HepG2 (cell line): ENCODE measurements at places on chromosomes 2 and 18.
A peak's percentile ranks its signal among the peaks of the same experiment; 100 is the strongest.

DNA sequence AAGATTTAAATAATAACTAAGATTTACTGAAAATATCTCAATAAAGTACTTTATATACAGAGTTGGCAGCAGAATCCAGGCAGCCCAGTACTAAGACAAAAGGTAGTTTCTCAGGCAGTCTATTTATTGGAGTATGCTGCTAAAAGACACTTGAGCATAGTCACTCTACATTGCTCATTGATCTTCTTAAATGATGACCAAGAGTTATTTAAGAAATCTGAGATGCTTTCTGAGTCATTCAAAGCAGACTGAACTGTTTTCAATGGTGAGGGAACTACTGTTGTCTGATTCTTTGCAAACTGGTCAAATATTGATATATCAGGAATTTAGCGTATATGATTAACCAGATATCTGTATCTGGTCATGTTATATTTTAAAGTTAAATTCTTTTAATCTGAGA is 133.6 kb downstream of the PHLPP1 start:
- no peak for DNase-seq

DNA sequence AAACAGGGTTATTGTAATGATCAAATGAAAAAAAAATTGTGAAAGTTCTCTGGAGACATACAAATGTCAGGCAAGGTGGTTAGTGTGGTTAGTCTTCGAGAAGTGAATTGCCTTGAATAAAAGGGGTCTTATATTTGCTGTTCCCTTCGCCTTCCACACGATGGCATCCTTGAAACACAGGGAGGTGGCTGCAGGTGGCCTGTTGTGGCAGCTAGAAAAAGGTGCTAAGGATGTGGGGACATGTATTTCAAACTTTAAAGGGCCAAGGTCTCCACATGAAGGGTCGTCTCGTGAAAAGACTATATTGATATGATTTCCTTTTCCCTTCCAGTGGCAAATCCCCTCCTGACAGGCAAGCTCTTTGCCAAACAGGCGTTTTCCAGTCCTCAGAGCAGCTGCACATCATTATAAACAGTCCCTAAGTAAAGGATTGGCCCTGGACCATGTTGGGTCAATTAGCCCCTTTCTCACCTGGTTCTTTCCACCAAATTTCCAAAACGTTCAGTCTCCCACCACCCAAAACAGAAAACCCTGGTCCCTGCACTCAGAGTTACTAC is 68.5 kb downstream of the COPS8 start:
- DNase-seq: peak; percentile 53

- peak; percentile 76 for DNase-seq
These were observed 54.1 kb downstream of the ATP8B1 start for GRCh38 chr18:57748770-57749603.

GRCh38 chr2:28048341-28048740 is 157.8 kb downstream of the BABAM2 start:
- no peak for DNase-seq

- no peak for DNase-seq
These were observed 280.6 kb downstream of the PTGR3 start for GRCh38 chr18:74928194-74928968.

GRCh38 chr2:75135776-75136400 is 63.4 kb downstream of the TACR1 start:
- DNase-seq: no peak

DNA sequence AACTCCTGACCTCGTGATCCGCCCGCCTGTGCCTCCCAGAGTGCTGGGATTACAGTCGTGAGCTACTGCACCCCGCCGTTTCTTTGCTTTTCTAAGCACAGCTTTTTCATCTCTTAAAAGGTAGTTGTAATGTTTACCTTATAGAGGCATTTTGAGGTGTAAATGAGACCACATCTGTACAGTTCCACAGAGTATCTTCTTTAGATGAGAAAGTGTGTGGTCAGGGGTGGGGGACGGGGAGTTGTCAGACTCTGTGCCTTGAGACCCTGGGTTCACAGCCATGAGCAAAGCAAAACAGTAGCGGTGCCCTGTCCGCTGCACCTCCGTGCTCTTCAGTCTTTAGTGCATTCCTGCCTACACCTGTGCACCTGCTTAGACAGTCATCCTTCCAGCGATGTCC is 251.6 kb downstream of the ZNF407 start:
- no peak for DNase-seq

DNA sequence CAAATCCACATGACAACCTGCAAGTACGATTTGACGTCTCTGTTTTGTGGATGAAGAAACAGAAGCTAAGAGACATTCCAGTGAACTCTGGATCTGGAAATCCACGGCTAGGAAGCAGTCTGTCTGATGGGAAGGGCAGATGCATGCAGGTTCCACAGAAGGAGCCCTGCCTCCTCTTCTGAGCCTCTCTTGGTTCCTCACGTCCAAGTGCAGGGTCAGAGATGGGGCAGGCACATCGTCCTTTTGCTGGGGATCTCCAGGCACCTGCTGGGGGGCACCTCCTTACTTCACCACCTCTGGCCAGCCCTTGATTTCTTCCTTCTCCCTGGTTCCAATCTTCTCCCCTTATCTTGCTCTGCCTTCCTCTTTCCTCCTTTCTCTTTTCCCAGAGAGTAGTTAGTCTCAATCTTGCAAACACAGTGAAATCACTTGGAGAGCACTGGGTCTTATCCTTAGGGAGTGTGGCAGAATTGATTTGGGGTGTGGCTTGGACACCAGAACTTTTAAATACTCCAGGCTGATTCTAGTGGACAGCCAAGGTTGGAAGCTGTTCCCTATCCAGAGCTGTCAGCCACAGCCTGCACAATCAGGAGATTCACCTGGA is 137.8 kb downstream of the BCL2 start:
- no peak for DNase-seq

DNA sequence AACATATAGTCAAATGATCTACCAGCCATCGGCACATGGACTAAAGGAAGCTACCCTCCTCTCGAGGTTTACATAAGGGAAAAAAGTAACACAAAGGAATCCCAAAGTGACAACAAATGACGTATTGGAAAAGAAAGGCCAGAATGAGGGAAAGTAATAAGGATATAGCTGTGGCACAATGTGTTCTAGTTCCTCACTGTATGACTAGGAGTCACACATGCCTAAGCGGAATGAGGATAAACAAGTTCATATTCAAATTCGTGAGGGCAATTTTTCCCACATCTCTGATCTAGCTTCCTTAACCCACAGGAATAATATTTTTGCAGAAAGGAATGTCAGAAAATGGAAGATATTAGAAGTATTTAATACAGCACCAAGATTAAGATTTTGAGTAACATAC is 162.3 kb upstream of the PID1 start:
- no peak for DNase-seq

- DNase-seq: no peak
These were observed 208.1 kb downstream of the CLIP4 start for GRCh38 chr2:29323301-29323700.

DNA sequence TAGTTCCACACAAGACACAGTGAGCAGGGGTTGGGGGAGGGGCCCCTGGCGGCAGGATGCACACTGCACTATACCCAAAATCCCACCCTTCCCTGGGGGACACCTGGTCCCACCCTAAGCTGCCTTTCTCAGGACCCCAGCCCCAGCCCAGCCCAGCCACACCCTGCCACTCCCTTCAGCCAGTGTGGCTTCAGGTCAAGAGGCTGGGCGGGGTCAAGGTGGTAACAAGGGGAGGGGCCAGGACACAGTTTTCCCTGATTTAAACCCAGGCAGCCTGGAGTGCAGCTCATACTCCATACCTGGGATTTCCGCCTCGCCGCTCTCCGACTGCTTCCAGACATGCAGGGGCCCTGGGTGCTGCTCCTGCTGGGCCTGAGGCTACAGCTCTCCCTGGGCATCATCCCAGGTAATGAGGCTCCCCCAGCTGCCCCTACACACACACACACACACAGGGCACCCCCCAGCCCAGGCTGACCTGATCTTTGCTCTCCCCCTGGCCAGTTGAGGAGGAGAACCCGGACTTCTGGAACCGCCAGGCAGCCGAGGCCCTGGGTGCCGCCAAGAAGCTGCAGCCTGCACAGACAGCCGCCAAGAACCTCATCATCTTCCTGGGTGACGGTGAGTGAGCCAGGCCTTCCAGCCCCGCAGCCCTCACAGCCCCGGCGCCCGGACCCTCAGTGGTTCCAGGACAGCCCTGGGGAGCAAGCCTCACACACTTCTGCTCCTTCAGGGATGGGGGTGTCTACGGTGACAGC is at the start of gene ALPG:
ALPG (plus strand) TSS at position 289 of the 755 bp plus-strand sequence; CDS start at position 340, 51 bp downstream.
- no peak for DNase-seq

DNA sequence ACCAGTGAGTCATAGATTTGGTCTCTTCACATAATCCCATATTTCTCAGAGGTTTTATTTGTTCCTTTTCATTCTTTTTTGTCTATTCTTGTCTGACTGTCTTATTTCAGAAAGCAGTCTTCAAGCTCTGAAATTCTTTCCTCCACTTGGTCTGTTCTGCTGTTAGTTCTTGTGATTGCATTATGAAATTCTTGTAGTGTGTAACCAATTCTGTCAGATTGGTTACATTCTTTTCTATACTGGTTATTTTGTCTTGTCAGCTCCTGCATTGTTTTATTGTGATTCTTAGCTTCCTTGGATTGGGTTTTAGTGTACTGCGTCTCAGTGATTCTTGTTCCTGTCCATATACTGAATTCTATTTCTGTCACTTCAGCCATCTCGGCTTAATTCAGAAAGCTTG is 18.6 kb downstream of the EHBP1 start:
- no peak for DNase-seq

- no peak for DNase-seq
These were observed 1.9 kb downstream of the SOS1 start for GRCh38 chr2:39118786-39119499.

DNA sequence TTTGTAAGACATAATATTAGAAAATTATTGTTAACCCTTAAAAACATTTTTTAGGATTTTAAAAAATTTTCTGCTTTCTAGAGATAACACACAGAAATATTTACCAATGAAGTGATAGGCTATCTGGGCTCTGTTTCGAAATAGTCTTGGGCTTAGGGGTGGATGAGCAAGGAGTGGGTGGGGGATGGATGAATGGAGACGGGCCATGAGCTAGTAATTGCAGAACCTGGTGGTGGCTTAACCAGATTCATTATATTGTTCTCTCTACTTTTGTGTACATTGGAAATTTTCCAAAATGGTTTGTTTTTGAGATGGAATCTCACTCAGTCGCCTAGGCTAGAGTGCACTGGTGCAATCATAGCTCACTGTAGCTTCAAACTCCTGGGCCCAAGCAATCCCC is 89.6 kb downstream of the TCF7L1 start:
- no peak for DNase-seq

GRCh38 chr18:42030586-42031182 is 75.7 kb downstream of the PIK3C3 start:
- DNase-seq: peak; percentile 16

DNA sequence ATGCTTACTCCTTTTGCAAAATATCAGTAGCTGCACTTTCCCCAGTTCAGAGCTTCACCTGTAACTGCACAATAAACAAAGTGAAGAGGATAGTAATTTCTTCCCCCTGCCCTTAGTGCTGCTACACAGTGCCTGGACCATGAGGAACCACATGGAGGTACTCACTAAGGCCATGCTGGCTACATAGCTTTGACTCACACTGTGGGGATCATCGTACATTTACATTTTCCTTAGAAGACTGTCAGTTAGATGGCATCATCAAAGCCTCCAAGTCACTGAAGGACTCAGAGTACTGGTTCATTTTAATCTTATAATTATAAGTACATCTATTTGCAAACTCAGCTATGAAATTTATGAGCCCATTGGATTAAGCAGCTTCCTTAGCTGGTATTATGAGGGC is 1416.5 kb upstream of the CELF4 start:
- no peak for DNase-seq

DNA sequence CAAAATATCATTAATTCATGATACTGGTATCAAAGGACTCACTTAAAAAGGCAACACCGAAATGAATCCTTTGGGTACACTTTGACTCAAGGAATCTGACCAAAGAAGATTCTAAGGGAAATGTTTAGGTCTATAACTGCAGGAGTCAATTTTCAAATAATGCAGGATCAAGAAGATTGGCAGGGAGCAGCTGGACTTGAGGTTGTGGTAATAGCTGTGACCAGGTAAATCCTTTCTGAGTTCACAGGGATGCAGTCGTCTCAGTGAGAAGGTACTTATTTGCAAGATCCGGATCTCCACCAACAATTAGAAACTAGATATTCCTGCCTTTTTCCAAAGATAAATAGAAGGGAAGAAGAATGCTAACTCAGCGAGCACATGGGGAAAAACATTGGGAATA is 96.9 kb downstream of the SCN9A start:
- no peak for DNase-seq
